ENCODE measurements at places on chromosomes 3 and 15.
A peak's percentile ranks its signal among the peaks of the same experiment; 100 is the strongest.

DNA sequence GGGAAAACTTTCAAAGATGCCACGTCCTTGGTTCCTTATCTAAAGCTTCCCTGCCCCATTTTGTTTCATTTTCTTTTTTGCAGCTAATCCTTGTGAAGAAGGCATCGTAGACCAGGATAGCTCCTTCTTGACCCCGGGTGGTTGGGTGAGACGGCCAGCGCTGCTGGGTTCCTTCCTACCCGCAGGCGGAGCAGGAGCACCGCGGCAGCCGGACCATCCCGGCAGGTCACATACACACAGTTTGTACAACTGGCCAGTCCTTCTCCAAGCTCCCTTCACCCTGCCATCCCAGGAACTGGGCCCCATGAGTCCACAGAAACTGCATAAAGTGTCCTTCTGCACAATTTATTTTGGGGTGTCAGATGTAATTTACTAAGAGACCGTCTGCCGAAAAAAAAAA, 83.9 kb downstream of the MEGF11 start:
- no peak for DNase-seq

- DNase-seq: no peak
These were observed 54.5 kb upstream of the XRN1 start for GRCh38 chr3:142502187-142502985.

GRCh38 chr3:135736740-135737139, 228.8 kb upstream of the PPP2R3A start:
- DNase-seq: no peak

DNA sequence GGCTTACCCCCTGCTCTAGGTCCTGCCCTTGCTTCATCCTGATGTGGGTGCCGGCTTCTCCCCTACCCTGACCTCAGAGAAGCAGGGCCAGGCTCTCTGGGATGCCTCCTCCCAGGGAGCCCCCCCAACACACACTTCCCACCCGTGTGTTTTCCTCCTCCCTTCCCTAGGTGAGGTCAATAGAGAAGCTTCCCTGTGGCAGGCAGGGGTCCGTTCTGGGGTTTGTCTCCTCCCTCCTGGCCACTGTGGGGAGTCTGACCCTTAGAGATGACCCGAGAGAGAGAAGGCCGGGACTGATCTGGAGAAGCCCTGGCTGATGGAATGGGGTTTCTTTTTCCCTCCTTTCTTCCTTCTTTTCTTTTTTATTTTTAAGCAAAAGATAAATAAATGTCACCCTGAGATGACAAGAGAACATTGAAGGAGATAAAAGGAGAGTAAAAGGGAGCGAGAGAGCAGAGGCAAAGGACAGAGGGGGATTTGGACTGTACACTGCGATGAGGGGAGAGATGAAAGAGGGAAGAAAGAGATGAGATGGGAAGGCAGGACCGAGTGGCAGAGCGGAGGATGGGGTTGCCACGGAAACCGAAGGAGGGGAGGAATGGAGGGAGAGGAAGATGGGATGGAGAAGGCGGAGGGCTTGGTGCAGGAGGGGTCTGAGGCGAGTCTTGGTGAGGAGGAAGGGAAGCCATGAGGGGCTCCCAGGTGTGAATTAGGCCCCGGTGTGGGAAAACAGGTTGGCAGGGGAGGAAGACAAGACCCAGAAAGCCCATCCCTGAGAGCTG, 48.4 kb downstream of the IDH2 start:
- DNase-seq: no peak

- no peak for DNase-seq
These were observed 664.7 kb downstream of the IGSF11 start for GRCh38 chr3:118369892-118370491.

GRCh38 chr15:93829115-93829870, 402.1 kb upstream of the MCTP2 start:
- DNase-seq: no peak

DNA sequence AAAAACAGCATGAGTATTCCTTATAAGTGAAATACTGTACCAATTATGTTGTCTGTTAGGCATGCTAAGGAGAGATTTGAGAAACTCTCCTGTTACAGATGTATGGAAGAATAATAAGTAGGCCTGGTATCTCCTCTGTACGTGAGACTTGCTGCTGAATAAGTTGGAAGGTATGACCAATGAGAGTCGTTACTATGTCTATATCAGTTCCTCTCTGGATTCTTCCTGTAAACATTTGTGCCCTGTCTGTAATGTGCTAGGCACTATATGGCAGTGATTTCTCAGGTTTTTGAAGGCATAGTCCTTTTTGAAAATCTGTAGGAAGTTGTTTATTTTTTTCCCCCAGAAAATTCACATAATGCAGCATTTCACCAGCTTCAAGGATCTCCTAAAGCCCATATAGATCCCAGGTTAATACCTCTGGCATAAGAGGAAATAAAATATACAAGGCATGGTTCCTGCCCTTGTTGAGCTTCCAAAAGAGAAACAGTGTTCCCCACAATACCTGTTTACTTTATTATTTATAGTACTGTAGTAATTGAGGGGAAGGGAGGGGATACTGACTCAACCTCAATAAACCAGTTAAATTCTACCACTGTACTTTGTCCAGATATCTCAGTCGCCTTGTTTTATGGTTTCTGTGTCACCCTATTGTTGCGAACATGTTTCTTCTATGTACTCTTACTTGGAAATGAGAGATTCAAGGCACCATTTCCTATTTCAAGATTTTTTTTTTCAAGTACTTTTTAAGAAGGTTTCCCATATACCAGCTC, 28.6 kb downstream of the MAP2K5 start:
- DNase-seq: no peak

DNA sequence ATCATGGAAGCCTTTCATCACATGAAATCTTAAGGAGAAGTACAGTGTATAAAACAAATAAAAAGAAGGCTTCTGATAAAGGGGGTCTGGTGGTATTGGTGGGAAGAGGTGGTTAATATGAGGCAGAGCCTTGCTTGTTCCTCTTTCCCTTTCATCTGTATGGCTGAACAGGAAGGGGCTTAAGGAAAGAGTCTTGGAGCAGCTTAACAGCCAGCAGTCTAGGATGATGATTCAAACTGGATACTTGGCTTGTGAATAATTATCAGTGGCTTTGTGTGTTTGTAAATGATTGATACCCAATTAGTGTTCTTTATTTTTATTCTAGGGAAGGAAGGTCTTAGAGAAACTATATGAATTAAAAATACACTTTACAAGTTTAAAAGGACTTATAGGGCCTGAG, 29.1 kb upstream of the TCAIM start:
- no peak for DNase-seq

DNA sequence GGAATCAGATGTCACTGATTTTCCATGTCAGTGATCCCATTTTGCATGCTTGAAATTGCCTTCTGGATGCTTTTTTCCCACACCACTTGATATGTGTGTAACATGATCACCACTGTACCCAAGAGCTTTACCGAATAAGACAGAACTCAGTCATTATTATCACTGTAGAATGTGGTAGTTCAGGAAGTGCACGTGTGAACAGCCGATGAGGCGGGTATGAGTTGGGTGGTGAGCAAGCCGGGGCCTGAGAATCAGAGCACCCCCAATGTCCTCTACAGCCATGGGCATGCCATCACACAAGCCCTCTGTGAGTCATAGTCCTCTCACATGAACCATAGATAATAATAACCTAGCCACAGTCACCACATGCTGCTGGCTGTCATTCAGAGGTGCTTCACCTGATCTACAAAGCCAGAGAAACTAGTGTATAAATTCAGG, 470.8 kb downstream of the SOX2 start:
- DNase-seq: no peak

- DNase-seq: peak; percentile 5
These were observed 659.0 kb downstream of the NTRK3 start for GRCh38 chr15:87597346-87598052.

DNA sequence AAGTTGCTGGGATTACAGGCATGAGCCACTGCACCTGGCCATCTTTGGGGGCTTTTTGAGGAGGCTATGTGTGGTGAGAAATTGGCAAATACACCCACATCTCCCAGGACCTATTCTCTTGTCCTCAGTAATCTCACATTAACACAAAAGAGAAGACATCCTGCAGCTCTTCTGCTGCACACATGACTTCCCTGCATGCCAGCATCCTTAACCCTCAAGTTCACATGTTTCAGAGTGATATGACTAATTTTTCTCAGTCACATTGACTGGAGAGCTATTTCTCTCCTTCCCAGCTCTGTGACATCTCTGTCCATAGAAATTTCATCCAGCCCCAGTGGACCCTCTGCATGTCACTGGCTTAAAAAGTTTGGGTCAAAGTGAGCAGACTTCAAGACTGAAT, 1.9 kb upstream of the SKIC8 start:
- DNase-seq: no peak

GRCh38 chr3:152960684-152961083, 125.8 kb downstream of the P2RY1 start:
- DNase-seq: no peak

GRCh38 chr3:24520976-24521419, 26.3 kb upstream of the THRB start:
- no peak for DNase-seq

- no peak for DNase-seq
These were observed 3.0 kb upstream of the MRPS22 start for GRCh38 chr3:139340784-139341183.

DNA sequence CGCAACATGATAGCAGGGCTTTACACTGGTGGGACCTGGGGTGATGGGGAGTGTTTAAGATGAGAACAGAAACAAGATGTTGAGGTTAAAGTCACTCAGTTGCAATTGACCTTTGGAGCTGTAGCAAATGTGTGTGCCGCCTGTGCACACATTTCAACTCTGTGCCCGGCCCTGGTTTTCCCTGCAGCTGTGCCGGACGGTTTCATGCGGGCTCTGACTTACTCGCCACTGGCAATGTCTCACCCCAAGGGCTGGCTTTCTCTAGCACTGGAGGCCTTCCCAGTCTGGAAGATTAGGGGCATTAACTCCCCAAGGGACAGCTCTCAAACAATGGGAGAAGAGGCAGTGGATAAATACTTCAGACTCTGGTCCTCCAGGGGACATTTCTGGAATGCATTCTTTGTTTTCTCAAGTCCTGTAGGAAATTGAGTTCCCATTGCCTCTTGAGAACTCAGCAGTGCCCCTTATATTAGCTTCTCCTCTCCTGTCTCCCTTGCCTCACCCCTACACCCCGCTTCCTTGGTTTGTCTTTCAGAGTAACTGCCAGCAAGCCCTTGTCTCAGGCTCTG, 152.5 kb downstream of the EDEM1 start:
- DNase-seq: no peak
